ENCODE measurements at places on chromosomes 7 and 10.

- DNase-seq = no peak
Measured at GRCh38 chr10:118811675-118812392, 57.1 kb upstream of the CACUL1 start.

DNA sequence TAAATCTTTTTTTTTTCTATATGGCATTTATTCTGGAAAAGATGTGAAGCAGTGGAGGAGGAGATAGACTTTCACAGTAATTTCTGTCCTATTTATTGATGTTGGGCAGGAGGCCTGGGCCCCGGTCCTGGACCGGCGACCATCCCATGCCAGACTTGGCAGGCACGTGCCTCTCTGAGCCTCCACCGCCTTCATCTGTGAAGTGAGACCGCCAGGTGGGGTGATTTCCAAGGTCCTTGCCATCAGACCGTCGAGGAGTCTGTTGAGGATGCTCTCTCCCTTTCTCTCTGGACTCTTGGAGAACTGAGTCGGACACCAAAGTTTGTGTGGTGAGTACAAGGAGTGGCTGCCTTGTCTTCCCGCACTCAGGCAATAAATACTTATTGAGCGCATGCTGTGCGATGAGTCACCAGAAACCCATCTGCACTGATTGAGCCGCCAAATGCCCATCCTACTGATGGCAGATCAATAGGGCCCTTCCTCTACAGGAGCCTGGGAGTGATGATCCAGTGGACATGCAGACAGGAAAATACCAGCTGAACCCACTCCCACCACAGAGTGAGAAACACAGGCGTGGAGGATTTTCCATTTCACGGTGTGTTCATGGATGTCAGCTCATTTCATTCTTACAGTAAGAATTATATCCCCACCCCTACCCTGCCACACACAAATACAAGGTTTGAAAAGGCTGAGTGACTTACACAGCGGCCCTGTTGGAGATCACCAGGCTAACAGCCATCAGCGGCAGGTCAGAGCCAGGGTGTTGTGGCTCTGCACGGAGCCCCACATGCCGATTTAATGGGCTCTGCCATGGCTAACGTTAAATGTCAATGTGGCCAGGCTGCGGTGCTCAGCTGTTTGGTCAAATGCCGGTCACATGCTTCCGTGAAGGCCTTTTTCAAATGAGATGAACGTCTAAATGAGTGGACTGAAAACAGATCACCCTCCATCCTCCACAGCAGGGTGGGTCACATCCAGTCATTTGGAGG lies 11.5 kb upstream of the PRKAG2 start:
- no peak for DNase-seq

- no peak for DNase-seq
Measured at GRCh38 chr7:139526578-139527544, 3.4 kb downstream of the CLEC2L start.

GRCh38 chr10:79073784-79074432 lies 5.1 kb downstream of the ZMIZ1 start:
- DNase-seq = no peak

All from stimulated activated CD4-positive, alpha-beta T cell treated with anti-CD3 and anti-CD28 coated beads, Interleukin-4, amount 100 ng/mL, for 48 hours (primary cell).